ENCODE measurements at places on chromosomes 3 and 15.

DNA sequence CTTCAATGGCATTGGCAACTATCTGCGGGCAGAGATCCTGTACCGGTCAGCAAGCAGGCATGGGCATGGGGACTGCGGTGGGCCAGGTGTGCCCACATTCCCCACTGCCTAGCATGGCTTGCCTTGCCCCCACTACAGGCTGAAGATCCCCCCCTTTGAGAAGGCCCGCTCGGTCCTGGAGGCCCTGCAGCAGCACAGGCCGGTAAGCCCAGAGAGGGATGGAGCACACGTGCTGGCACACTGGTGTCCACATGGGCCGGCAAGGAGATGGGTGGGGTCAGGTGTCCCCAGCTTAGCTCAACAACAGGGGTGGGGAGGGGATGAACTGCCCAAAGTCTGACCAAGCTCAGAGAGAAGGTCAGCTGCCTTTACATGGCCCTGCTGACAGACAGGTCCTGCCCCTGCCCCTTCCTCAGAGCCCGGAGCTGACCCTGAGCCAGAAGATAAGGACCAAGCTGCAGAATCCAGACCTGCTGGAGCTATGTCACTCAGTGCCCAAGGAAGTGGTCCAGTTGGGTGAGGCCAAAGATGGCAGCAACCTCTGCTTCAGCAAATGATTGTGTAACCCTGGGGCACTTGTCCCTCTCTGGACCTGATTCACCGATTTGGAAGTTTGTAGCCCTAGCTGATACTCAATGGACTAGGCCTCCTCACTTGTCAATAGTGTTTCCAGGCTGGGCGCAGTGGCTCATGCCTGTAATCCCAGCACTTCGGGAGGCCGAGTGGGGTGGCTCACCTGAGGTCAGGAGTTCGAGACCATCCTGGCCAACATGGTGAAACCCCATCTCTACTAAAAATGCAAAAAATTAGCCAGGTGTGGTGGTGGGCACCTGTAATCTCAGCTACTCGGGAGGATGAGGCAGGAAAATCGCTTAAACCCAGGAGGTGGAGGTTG lies 5.6 kb downstream of the NEIL1 start:
- DNase-seq, result no peak

DNA sequence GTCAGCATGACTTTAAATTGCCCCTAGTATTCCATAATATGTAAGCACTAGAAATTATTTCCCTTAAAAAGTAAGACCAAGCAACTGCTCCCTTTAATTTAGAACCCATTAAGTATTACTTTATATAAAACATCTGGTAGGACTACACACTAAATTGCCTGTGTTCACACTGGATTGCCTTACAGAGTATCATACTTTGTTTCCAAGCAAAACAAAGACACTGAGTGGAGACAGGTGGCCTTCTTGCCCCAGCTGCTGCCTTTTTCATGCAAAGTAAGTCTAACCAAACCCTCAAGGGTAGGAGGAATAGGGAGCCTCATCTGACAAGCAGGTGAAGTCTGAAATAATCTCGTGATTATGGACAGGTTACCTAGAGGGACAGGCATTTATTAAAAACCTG lies 87.3 kb downstream of the PEX5L start:
- no peak for DNase-seq

DNA sequence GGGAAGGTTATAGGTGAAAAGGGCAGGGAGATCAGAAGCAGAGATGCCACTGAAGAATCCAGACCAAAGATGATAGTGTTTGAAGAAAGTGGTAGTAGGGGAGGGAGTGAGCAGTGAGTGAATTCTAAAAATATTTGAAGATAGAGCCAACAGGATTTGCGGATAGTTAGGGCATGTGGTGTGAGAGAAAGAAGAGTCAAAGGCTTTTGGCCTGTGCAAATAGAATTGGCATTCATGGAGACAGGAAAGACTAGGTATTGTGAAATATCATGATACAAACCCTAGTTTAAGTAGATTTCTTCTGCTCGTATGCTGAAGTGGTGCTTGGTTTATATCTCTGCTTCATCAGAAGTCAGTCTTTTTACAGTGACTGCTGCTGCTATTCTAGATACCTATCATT lies 224.2 kb upstream of the CFAP20DC start:
- peak; percentile 28 for DNase-seq

DNA sequence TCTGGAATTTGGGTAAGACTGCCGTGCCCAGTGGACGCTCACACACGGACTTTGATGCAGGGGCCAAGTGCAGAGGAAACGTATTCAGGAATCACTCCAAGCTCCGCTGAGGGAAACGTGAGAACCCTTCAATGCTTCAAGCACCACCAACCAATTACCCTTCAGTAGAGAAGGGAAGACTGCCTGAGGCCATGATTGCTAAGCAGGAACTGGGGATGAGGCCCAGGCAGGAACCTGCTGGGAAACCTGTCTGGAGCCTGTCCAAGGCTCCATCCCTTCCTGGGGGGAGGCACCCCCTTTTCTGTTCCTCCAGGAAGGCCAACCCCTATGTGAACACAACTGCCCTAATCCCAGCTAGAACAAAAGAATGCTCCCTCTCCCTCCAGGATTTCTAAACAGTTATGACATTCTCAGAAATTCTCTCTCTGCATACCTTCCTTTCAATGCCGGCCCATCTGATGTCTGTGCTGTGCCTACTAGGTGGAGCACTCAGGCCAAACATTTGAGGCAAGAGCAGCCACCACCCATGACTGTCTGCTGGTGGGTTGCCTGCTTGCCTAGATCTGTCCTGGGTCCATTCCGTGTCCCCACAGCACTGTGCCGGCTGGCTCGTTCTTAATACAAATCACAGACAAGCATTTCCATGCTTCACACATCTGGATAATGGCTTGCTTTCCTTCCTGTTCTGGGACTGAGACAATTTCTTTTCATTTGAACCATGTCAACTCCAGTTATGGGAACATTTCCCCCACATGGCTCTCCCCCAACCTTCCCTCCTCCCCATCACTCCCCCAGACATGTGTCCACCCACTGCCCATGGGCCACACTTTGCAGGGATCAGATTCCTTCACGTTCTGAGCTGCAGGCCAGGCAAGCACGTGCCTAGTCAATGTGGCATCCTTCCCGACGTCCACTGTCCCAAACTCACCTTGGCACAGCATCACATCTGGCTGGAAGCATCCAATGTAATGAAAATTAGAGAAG lies 149.4 kb downstream of the ADAMTS17 start:
- DNase-seq, result no peak

DNA sequence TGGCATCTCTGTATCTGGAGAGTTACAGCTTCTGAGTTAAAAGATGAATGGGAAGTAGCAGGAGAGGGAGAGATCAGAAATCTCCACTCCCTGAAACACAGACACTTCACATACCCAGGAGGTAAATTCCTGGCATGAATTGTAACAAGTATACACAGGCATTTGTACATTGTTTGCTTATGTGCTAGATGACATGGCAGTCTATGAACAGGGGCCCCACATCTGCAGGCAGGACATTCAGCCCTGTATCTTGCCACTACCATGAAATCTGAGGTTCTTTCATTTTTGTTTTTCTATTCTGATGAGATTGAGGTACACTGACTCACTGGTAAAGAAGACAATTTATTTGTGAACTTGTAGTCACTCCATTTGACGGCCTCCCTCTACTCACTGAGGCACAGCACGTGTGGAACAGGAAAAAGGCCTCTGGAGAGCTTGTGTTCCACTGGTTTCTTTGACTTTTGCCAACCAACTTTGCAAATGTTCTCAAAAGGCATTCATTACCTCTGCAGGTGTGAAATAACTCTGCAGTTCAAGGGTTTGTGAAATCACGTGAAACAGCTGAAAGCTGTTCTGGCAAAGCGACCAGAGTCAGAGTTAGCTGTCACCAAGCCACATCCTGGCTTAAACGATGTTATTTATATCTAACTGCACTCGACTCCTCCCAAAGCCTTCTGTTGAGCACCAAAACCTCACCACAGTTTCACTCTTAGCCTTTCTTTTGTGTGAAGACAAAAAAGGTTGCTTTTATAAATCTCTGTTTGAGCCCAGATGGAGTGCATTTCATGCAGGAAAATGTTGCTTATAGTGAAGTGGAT lies 401.3 kb upstream of the CFAP20DC start:
- DNase-seq, result peak; percentile 6

DNA sequence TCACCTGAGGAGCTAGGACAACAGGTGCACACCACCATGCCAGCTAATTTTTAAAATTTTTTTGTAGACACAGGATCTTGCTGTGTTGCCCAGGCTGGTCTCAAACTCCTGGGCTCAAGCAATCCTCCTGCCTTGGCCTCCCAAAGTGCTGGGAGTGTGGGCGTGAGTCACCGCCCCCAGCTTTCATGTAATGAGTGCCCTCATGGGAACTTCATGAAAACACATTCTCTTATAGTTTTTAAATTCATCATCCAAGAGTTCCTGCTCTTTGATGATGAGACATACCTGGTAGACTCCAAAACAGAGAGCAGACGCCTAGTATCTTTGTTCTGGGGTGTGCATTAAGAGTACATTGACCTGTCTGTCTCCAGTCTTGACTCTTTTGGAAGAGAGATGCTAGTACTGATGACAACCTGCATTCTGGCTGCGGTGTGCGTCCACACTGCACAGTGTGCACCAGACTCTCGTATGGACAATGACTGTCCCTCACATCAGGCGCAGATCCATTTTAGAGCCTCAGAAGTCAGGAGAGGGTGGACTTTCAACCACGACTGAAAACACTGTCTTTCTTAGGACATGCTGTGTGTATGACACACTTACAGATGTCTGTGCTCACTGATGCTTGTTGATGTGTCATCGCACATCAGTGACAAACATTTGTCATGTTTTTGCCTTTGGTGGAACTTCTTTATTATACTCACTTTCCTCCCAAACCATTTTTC lies 2.0 kb downstream of the NRROS start:
- DNase-seq, result no peak

Measured in fibroblast of skin of scalp (primary cell).